ENCODE measurements at places on chromosomes 12 and 14.

- no peak for DNase-seq
Measured at GRCh38 chr12:124481257-124481750, 86.1 kb downstream of the NCOR2 start.

GRCh38 chr12:11545484-11546330, 103.8 kb upstream of the ETV6 start:
- no peak for DNase-seq

GRCh38 chr14:94341656-94342333, 18.7 kb upstream of the SERPINA6 start:
- DNase-seq: no peak

DNA sequence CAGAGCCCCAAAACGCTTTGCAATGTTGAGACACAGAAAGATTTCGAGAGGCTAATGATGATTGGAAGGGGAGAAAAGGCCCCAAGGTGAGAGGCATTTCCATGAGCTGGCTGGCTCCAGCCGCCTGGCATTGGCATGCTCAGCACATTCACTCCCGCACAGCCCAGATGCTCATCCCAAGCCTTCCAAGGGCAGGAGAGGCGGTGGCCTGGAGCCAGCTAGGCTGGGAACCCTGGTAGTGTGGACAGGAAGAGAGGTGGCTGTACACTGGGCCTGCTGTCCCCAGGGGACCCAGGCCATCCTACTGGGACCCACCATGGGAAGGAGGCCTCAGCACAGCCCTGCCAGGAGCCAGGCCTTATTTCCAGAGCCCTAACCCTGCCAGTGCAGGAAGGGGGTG, 72.2 kb downstream of the SPTB start:
- DNase-seq: no peak

DNA sequence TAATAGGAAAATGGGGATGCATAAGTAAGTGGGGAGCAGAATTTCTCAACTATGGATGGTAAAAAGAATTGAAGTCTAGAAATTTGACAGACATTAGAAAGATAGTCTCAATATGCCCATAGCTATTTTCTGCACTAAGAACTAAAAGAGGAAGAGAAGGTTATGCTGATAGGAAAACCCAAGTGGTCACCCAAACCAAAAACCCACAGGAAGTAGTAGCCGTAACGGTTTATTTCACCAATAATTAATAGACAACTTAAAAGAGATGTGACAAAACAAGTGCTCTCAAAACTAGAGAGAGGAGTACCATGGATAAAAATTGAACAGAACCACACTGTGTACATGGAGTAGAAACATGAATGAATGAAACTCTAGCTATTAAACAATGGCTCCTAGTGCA, 295.4 kb downstream of the FSCB start:
- DNase-seq: no peak

- DNase-seq: no peak
Measured at GRCh38 chr12:64691795-64692583, 67.2 kb downstream of the GNS start.

DNA sequence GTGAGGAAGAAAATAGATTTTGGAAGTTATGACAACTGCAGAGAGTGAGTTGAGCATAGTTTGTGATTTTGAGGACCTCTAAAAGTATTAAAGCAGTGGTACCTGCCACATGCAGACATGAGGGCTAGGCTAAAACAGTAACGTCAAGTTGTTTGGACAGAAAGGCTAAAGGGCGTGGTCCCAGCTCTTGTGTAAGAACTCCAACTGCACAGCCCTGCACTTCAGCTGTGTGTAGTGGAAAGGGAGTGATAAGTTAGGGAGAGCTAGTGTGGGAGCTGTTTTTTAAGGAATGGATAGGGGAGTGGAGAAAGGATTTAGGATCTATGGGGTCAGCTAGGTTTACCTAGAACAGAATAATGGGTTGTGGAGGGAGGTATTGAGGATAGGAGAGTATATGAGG, 39.5 kb downstream of the TESPA1 start:
- no peak for DNase-seq
